ENCODE measurements at places on chromosomes 6 and 20. TPM values are rescaled to one million over a fixed set of nuclear protein-coding genes. Genes with fewer than 3 reads are reported as not detected.

Gene LRRN4
- 0.19 TPM for total RNA-seq

Gene BPIFB2
- total RNA-seq, result not detected

DNA sequence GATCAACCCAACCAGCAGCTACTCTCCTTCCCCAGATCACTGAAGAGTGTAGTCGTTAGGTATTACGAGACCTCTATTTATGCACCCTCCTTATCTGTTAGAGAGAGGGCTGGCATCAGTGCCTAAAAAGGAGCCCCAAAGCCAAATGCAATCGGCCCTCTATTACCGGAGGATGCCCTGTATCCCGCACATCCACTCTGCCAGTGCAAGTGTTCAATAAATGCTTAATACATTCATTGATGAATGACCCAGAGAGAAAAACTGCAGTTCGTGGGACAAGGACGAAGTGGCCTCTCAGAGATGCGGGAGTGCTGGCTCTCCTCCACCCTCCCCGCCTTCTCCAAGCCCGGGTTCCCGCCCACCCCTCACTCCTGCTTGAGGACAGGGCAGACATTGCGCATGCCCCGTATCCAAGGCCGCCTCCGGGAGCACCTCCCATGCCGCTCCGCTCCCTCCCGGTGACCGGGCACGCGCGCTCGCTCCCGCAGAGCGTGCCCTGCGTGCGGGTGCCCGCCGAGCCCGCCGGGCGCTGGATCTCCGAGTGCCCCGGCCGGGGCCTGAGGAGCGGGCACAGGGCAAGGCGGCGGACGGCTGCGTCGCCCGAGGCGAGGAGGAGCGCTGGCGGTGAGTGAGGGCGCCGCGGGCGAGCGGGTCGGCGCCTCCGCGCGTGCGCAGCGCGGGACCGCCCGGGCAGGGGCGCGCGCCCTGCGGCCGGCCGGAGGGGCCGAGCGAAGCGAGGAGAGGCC lies 27.2 kb upstream of the BTBD3 start:
- DNase-seq, result no peak

DNA sequence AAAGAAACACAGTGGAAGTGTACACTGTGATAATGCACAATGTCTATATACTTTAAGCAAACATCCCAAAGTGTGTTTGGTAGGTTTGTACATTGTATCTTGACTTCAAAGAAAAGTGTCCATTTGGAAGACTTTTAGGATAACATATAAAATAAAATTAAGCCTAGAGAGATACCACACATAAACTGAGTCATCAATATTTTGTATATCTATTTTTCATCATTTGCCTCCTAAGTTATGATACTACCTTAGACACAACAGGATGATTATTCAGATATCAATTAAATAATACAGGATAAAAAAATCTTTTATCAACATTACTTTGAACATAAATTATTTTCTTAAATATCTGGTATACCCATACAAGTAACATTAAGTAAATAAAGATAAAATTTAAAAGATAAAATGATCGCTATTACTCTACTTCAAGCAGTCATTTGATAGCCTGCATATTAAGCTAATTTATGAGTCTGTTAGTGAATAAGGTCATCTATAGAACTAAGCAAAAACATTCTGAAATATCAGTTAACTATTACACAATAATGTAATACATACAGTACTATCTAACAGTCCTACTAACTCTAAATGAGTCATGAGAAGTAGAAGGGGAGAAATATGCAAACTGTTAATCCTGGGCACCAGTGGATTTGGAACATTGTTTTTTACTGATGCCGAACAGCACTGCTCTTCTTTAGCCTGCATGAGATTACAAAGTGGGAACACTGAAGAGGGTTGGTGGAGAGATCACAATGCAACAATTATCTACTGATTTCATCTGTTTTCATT lies 158.4 kb upstream of the SIM1 start:
- no peak for DNase-seq
